ENCODE measurements at places on chromosomes 11 and 22. TPM values are rescaled to one million over a fixed set of nuclear protein-coding genes. Genes with fewer than 3 reads are reported as not detected.

DNA sequence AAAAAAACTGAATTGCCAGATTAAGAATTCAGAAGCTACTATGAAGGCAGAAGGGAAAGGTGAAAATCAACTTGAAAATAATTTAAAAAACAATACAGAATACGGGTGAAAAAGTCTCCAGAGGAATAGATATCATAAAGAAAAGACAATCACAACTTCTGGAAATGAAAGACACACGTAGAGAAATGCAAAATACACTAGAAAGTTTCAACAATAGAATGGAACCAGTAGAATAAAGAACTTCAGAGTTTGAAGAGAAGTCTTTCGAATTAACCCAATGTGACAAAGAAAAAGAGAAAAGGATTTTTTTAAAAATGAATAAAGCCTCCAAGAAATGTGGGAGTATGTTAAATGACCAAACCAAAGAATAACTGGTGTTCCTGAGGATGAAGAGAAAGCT lies 263.8 kb upstream of the FAT3 start:
- DNase-seq = no peak

DNA sequence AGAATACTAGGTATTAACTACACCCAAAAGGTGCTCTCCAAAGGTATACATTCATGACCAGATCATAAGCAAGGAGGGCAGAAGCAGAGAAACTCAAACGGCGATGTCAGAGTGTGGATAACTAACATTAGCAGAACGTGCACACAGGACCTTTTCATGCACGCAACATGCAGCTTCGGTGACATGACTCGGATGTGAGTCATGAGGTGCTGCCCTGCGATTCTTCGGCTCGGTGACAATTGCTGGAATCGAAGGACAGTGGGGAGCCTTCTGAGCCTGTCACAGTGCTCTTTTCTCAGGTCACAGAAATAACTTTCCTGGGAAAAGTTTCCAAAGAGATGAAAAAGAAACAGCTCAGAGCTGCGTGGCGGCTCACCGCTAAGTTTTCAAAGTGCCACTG lies 418.5 kb upstream of the SYN3 start:
- no peak for DNase-seq

The OR6A2 gene
- total RNA-seq = 0.07 TPM

DNA sequence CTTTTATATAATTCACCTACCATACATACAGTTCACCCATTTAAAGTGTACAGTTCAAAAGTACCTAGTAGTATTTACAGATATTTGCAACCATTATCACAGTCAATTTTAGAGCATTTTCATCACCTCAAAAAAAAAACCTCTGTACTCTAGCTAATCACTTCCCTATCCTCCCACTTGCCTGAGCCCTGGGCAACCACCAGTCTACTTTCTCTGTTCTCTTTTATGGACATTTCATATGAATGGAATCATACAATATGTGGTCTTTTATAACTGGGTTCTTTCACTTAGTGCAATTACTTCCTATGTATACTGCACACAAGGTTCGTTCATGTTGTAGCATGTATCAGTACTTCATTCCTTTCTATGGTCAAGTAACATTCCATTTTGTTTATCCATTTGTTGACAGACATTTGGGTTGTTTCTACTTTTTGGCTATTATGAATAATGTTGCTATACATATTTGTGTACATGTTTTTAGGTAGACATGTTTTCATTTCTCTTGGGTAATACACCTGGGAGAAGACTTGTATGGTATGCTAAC lies 17.8 kb upstream of the NEU3 start:
- no peak for DNase-seq

- no peak for DNase-seq
These were observed 91.3 kb downstream of the ARL14EP start for GRCh38 chr11:30414244-30414643.

GRCh38 chr11:9002920-9003572 lies 755 bp downstream of the NRIP3 start:
- DNase-seq = no peak

DNA sequence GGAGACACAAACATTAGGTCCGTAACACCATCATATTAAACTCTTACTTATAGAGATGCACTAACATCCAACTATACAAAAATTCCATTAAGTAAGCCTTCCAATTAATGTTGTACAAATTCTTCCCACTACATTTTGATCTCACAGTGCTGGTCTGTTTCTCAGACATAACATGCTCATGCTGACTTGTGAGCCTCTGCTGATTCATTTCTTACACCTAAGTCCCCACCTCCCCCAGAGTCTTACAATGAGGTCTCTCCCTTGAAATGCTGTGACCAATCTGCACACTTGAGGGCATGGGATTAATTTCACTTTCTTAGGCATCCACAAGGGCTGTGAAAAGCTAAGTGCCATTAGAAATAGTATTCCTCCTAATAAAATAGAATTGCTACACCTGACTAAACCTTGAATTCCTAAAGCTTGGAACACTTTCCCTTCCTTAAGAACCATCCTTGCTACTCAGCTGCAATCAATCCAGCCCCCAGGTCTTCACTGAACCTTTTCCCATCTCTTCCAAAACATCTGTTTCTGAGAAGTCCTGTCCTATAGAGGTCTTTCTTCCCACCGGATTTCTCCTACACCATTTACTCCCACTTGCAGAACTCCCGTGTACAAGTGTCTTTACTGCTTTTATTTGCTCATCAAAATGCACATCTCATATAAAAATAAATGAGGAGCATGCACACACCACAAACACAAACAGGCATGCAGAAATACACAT lies 2.0 kb downstream of the HBG1 start:
- no peak for DNase-seq

DNA sequence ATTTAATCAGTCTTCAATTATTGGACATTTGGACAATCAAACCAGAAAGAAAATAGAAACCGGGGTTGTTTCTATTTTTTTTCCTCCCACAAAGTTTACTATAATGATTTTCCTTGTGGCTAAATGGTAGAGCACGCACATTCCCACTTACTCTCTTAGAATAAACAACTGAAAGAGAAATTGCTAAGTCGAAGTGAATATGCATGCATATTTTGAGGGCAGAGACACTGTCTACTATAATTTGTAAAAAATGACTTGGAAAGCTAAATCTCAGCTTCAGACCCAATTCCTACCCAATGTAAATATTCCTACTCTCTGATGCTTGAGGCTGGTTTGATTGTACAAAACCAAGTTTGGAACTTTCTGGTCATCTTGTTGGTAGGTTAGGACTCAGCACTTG lies 66.7 kb upstream of the PAX6 start:
- DNase-seq = no peak

DNA sequence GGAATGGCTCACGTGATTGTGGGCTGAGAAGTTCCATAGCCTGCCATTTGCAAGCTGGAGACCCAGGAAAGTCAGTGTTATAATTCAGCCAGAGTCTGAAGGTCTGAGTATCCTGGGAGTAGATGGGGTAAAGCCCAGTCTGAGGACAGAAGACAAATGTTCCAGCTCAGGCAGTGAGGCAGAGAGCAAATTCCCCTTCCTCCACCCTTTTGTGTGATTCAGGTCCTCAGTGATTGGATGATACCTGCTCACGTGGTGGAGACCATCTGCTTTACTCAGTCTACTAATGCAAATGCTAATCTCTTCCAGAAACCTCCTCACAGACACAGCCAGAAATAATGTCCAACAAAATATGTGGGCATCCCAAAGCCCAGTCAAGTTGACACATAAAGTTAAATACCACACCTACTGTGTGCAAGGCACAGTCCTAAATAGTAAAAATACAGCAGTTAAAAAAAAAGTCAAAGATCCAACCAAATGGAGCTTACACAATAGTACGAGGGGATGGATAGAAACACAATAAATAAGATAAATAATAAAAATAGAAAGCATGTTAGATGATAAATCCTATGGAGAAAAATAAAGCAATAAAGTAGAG lies 13.2 kb upstream of the APOL6 start:
- DNase-seq = no peak

The CBLIF gene
- 11.2 TPM for total RNA-seq

DNA sequence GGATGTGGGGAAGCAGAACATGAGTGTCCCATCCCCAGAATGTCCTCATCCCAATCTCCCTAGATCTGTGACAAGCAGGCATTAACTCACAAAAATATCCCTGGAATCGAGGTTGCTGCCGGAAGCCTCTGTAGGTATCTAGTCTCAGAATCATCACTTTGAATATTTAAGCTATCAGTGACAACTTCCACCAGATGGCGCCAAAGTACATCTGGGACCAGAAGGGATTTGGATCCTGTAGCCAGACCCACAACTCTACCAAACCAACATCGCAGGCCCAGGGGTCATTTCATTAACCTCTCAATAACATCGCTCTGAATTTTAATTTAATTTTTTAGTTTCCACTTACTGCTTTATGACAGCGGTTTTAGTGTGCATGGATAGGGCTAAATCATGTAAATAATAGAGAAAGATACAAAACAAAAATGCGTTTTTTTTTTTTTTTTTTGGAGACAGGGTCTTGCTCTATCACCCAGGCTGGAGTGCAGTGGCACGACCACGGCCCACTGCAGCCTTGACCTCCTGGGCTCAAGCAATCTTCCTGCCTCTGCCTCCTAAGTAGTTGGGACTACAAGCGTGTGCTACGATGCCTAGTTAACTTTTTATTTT lies 1.1 kb upstream of the EXT2 start:
- no peak for DNase-seq

The CYP2D6 gene
- total RNA-seq = 4.0 TPM

DNA sequence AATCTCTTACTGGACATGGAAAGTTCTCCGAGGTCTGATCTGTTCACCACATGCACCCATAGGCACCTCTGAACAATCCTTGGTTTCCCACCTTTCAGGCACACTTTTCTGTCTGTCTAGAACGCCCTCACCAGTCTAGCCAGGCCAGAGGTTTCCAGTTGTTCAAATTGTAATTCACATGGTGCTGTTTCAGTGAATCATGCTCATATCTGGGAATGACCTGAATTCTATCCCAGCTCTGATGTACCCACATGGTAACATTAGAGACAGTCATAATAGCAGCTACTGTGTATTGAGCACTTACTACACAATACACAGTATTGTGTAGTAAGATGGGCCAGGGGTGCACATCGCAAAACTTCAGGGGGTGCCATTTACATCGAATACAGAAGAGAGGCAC lies 138.2 kb downstream of the COMMD9 start:
- DNase-seq = no peak

The CTR9 gene
- 35.6 TPM for total RNA-seq

The GRIK4 gene
- total RNA-seq = 0.72 TPM

The SAA4 gene
- not detected for total RNA-seq

DNA sequence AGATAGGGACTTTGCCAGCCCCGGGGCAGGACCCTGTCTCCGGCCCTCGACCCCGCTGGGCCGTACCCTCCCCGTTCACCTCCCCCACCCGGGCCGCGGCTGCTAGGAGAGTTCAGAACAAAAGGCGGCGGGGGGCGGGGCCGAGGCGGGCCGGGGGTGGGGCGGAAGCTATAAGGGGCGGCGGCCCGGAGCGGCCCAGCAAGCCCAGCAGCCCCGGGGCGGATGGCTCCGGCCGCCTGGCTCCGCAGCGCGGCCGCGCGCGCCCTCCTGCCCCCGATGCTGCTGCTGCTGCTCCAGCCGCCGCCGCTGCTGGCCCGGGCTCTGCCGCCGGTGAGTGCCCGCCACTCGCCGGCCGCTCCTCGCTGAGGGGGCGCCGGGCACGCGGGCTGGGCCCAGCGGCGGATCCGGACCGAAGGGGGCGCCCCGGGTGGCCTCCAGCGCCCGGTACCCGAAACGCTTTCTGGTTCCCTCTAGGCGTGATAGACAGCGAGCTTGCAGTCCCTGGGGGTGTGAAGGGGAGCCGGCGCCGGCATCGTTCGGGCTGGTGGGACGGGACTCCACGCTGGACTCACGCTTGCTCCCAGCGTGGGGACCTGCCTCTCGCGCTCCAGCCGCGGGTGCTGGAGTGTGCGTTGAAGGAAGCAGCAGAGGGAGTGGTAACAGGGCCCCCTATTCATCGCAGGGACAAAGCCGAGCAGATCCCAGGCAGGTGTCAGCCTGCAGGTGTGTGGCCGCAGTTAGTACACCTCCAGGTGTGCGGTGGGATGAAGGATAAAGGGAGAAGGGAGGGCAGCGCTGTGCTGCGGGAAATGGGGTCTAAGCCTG lies at the start of gene MMP11:
MMP11 (plus strand) TSS at position 201 of the 825 bp plus-strand sequence; CDS start at position 223, 22 bp downstream.
- DNase-seq = no peak

- no peak for DNase-seq
These were observed 37.1 kb upstream of the WNT11 start for GRCh38 chr11:76243193-76243956.

GRCh38 chr22:19745155-19746101 lies 15.2 kb upstream of the TBX1 start:
- no peak for DNase-seq

- no peak for DNase-seq
These were observed 13.6 kb upstream of the NUP160 start for GRCh38 chr11:47861728-47862127.

DNA sequence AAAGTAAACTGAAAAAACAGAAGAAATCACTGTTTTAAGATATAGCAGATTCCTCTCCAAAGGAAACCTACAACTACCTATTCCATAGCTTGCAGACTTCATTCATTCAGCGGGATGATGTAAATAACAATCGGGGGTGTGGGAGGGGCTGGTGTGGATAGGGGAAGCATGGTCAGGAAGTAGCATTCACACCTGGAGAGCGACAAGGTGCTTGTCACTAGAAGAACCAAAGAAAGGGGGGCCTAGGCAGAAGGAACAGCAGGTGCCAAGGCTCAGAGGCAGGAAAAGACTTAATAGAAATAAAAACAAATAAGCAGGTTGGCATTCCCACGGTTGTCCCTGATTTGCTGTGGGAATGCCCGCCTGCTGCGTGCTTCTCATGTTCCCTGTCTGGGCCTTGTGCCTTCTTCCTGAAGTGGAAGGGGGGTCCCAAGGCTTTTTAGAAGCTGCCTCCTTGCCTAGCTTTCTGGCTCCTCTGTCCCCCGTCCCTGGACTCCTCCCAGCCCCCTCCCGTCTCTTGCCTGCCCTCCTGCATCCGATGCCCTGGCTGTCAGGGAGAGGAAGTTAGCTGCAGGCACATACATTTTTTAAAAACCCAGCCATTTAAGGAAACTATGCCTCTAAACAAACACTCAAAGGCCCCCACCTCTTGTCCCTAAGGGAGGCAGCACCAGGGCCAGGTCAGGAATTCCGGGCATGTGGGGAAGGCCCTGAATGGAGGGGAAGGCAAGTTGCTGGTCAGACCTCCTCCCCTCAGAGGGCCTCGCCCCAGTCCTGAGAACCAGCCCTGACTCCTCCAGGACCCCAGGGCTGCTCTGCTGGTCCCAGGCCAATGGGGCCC lies 54.7 kb upstream of the PRDM11 start:
- no peak for DNase-seq

DNA sequence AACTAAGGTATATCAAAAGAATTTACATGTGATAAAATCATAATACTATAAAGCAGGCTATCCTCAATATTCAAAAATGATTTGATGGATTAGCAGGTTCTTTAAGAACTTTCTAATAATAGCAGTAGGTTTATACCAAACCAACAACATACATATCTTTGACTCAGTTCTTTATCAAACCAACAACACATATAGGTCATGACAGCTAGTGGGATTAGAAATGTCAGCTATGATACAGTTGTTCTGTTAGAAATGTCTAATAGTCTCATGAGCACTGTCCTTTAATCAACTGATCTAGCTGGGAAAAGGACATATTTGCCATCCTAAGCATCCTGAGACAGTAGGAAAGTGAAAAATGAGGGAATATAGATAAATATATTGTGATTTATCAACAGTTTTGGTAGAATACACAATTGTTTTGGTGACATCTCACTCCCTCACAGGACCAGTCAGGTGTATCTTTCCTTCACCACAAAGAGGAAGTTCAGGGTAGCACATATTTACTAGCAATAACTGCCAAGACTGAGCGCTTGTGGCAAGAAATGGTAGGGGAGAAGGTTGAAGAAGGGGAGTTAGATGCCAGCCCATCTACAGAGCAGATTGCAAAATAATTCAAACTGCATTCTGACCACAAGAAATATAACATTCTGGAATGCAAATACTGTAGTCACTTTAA lies 90.8 kb upstream of the APOA1 start:
- no peak for DNase-seq

The CCDC15 gene
- total RNA-seq = 3.2 TPM

Data from type B pancreatic cell (in vitro differentiated cells).